Mucosa of descending colon (tissue), 3 donors: ENCODE measurements at places on chromosomes 7 and 10. TPM values are rescaled to one million over a fixed set of nuclear protein-coding genes. Genes with fewer than 3 reads are reported as not detected.

DNA sequence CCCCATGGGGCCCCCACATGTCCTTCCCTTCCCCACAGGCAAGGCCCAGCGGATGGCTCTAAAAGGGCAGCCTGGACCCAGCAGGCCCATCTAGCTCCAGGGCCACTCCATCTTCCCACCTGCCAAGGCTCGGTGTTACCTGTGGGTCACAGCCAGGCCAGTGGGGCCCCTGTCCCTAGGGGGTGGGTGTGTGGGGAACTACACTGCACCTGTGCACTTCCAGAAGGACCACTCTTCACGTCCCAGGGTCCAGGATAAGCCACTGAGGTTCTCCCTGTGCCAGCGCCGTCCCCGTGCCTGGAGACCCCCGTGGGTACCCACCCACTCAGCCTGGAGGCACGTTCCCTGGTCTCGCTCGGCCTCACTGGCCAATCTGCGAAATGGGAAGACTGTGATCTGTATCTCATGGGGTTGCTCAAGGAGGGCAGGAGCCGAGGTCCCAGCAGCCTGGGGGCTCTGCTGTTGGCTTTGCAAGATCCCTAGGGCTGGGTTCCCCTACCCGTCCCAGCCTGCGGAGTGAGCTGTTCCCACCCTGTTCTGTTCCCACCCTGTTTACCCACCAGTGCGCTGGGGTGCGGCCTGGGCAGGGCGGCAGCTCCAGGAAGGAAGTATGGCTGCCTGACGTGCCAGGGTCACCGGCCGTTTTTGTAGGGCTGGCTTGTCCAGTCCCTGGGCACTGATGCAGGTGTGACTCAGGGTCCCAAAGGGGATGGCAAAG lies 4.6 kb downstream of the PWWP2B start:
- DNase-seq = peak; percentile 88

- DNase-seq = no peak
Observed at GRCh38 chr7:30470771-30471170, 7.8 kb downstream of the NOD1 start.

LEP gene
- 0.22 TPM for total RNA-seq

DNA sequence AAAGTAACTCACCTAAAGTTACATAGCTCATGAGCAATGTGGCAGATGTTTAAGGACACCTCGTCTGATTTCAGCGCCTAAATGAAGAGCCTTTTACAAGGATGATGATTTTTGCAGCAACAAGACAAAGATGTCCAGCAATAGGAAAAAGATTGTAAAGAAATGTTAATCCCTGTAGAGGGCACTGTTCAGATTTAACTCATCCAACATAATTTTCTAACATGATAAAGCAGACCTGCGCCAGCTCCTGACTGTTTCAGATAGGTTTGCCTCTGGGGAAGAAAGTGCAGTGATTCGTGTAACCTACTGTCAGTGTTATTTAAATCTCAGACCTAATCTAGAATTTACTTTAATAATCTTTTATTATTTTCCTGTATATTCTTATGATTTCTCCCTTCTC lies 595.2 kb downstream of the AUTS2 start:
- DNase-seq = no peak

DDC gene
- 94.5 TPM for total RNA-seq

TUBAL3 gene
- 20.9 TPM for total RNA-seq

SEMA3C gene
- total RNA-seq = 150 TPM

VIM gene
- 128 TPM for total RNA-seq

CYP2E1 gene
- 0.70 TPM for total RNA-seq

ITGB8 gene
- total RNA-seq = 11.6 TPM

- DNase-seq = no peak
Observed at GRCh38 chr10:5402798-5403197, 1.8 kb downstream of the TUBAL3 start.

- DNase-seq = no peak
Observed at GRCh38 chr10:128049226-128050120, 76.8 kb downstream of the MKI67 start.

REPIN1 gene
- total RNA-seq = 151 TPM

- DNase-seq = no peak
Observed at GRCh38 chr7:30902466-30902865, 9.2 kb upstream of the AQP1 start.

GRCh38 chr7:4479367-4480039 lies 202.6 kb upstream of the FOXK1 start:
- peak; percentile 31 for DNase-seq

- DNase-seq = no peak
Observed at GRCh38 chr10:75197066-75197465, 13.5 kb upstream of the VDAC2 start.

- no peak for DNase-seq
Observed at GRCh38 chr10:12961416-12962205, 39.9 kb downstream of the CCDC3 start.

VWA2 gene
- 3.2 TPM for total RNA-seq

- no peak for DNase-seq
Observed at GRCh38 chr10:85513436-85513835, 853.2 kb downstream of the GRID1 start.

OR2A12 gene
- not detected for total RNA-seq

UCMA gene
- total RNA-seq = not detected

DNA sequence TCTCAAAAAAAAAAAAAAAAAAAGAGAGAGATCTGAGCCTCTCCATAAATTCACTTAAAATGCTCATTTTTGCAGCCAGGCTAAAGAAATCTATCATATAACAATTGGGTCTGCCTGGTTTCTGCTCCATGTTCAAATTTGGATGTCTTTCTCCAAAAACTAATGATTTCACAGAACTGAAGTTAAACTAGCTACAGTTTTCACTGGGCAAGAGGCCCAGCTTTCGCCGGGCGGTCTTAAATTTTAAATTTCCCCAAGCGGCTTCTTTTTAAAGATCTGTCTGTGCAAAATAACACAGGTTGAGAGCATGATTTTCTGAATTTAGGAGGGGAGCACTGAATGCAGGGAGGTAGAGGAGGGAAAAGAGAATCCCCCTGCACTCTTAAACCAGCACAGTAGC lies 603.4 kb downstream of the KCNMA1 start:
- no peak for DNase-seq

MAGI2 gene
- 2.7 TPM for total RNA-seq

A1CF gene
- total RNA-seq = 74.8 TPM

ACHE gene
- total RNA-seq = 16.2 TPM

TAS2R60 gene
- total RNA-seq = not detected

ITPRID1 gene
- total RNA-seq = 2.3 TPM

DNA sequence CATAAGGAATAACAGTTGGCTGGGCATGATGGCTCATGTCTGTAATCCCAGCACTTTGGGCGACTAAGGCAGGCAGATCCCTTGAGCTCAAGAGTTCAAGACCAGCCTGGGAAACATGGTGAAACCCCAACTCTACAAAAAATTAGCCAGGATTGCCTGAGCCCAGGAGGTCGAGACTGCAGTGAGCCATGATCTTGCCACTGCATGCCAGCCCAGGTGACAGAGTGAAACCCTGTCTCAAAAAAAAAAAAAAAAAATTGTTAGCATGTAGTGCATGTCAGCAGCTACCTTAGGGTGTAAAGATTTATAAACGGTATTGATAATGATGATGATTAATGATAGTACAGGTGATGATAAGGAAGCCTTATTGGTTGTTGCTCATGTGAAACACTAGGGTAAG lies 331.2 kb upstream of the FZD1 start:
- no peak for DNase-seq

- DNase-seq = no peak
Observed at GRCh38 chr7:25952261-25953057, 199.5 kb upstream of the NFE2L3 start.

- DNase-seq = no peak
Observed at GRCh38 chr7:108124820-108125219, 5.3 kb downstream of the LAMB4 start.

DNA sequence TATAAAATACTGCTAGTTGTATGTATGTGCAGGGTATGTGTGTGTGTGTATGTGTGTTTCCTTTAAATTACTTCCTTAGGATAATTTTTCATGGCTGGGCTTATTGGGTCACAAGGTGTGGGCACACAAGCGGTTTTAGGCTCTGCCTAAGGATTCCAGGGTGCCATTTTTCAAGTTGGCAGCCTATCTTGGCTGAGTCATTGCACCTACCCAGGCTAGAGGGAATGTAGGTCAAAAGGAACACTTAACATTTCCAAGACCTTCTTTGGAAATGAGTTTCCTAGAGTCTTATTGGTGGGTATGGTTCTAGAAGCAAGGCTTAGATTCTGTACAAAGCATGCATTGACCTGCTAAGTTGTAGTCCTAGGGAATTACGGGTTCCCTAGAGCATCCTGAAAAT lies 642.1 kb downstream of the LRMDA start:
- no peak for DNase-seq

GRCh38 chr10:123800289-123800688 lies 91.3 kb downstream of the CPXM2 start:
- DNase-seq = no peak

RAMP3 gene
- total RNA-seq = 9.0 TPM

OR2A7 gene
- total RNA-seq = 16.2 TPM

GRCh38 chr10:10818082-10818481 lies 199.6 kb upstream of the CELF2 start:
- DNase-seq = no peak
